ENCODE measurements at places on chromosomes 12 and 14. TPM values are rescaled to one million over a fixed set of nuclear protein-coding genes. Genes with fewer than 3 reads are reported as not detected.

DNA sequence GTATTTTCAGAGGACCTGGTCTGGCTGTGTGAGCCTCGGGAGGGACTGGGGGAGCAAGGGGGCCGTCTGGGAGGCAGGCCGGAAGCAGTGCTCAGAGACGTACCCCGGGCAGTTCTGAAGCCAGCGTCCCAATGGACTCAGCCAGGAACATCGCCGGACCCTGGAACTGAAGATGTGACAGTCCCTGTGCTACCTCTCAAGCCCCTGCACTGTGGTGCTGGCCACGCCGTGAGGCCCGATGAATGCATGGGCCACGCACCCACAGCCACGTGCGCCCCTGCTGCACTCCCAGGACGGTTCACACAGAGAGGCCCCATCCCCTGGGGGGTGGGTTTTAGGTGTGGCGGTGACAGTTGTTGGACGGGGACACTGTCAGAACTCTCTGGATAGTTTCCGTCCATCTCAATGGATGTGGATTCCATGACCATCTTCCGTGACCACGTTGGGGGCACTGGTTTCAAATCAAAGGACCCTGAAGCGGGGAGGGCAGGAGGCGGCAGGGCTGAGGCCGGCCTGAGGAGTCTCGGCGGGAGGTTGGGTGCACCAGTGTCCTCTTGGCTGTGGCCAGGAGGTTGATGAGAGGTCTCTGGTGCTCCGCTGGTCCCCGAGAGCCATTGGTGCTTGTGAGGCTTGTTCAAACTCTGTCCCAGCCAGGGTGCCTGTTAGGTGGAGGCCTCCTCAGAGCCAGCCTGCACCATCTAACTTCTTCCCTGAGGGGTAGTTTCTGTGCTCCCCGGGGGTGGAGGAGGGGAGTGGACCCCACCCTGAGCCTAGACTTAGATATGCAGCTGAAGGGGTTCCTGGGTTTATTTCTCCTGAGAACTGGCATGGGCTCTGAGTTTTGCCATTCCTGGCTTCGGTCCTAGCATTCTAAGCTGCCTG is 36.3 kb upstream of the TSPAN9 start:
- H3K27me3 ChIP-seq = no peaks in the 10 kb centered on the region
- no peak for DNase-seq
- no peak overlapping the region for H3K27ac ChIP-seq
- H3K36me3 ChIP-seq = no peaks in the 10 kb centered on the region
- no peak overlapping the region for H3K4me3 ChIP-seq

The CLIP1 gene
- total RNA-seq = 86.9 TPM

DNA sequence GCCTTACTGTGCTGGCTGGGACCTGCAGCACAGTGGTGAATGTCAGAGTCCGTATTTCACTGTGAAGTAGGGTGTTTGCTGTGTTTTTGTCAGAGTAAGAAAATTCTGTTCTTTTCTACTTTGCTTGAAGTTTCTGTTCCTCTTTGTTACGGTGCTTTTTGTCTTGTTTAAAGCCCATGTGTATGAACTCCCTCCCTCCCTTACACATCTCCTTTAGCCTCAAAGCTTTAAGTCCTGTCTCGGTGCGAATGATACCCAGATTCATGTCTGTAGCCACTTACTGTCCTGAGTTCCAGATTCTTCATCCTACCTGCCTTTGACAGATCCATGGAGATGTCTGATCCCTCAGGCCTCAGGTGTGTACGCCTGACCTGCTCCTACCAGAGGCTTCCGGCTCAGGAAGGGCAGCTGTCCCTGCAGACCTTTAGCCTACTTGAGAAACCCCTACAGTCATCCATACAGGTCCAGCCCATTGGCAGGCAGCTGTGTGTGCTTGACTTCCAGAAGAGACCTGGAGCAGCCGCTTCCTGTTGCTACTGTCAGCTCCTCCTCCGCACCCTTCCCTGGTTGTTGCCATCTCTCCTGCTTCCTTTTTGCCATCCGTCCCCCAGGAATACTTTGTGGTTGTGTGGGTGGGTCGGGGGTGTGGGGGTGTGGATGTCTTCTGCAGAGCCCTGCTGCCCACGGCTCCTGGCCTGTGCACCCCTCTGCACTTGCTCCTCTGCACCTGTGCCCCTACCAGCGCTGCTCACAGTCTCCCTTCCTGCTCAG is 72.9 kb downstream of the DDX51 start:
- H3K27ac ChIP-seq = no peak overlapping the region
- no peak overlapping the region for H3K4me3 ChIP-seq
- H3K36me3 ChIP-seq = peaks cover 5% of the 10 kb centered on the region
- no peak for DNase-seq
- H3K4me1 ChIP-seq = no peaks in the 10 kb centered on the region

- H3K27ac ChIP-seq = no peak overlapping the region
- no peaks in the 10 kb centered on the region for H3K4me1 ChIP-seq
- DNase-seq = no peak
- no peaks in the 10 kb centered on the region for H3K36me3 ChIP-seq
- no peaks in the 10 kb centered on the region for H3K27me3 ChIP-seq
- no peak overlapping the region for H3K4me3 ChIP-seq
Measured at GRCh38 chr12:52857500-52857899, 8.7 kb upstream of the KRT78 start.

GRCh38 chr12:9626291-9626690 is 18.6 kb upstream of the KLRB1 start:
- no peaks in the 10 kb centered on the region for H3K36me3 ChIP-seq
- no peaks in the 10 kb centered on the region for H3K27me3 ChIP-seq
- H3K27ac ChIP-seq = no peak overlapping the region
- H3K4me1 ChIP-seq = no peaks in the 10 kb centered on the region

The SLC2A14 gene
- not detected for total RNA-seq
